Testis (tissue), 5 donors: ENCODE measurements at places on chromosomes 3 and 15. TPM values are rescaled to one million over a fixed set of nuclear protein-coding genes. Genes with fewer than 3 reads are reported as not detected.

GRCh38 chr15:41746802-41747201 lies 27.5 kb upstream of the MAPKBP1 start:
- DNase-seq, result no peak

DNA sequence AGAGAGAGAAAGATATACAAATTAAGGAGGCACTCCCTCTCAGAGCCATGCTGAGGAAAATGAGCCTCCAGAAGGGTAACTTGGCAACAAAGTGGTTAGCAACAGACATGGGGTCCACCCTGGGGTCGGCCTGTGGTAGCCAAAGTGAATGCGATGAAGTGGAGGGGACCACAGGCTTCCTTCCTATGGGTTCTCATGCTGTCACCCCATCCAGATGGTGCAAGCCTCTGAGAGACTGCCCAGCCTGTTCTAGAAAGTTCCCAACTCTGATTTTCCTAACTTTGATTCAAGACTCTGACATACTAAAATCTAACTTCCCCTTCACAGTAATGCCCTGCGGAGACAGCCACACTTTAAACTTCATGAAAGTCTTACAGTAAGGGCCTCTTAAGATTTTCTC lies 18.2 kb upstream of the LACTB start:
- no peak for DNase-seq

The CLDN16 gene
- polyA plus RNA-seq, result 0.36 TPM

- DNase-seq, result no peak
These were observed 33.7 kb downstream of the FLNB start for GRCh38 chr3:58041826-58042324.

DNA sequence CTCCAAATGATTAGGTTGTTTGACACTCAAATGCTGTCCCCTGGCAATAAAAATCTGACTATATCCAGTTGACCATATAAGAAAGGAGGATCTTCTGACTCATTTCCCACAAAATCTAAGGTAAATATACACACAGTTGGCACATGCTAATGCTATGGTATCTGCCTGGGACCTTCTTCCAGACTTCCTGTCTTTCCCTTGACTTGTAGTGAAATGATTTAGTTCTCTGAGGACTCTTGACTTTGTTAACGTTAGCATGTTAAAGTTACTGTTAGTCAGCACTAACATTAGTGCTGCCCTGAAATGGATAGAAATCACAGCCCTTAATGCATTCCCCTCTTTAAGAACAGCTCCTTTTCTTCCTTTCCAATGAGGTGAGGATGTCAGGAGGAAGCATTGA lies 124.3 kb upstream of the LSAMP start:
- DNase-seq, result no peak
